ENCODE measurements at places on chromosomes 3 and 15. TPM values are rescaled to one million over a fixed set of nuclear protein-coding genes. Genes with fewer than 3 reads are reported as not detected.

ZNF501 gene
- total RNA-seq = 7.2 TPM

ATP10A gene
- total RNA-seq = 32.9 TPM

SLC9A9 gene
- total RNA-seq = 8.3 TPM

- H3K27me3 ChIP-seq = no peaks in the 10 kb centered on the region
- peaks cover 2% of the 10 kb centered on the region for H3K4me1 ChIP-seq
- H3K4me3 ChIP-seq = no peak overlapping the region
- no peak overlapping the region for H3K27ac ChIP-seq
- no peaks in the 10 kb centered on the region for H3K36me3 ChIP-seq
These were observed 29.2 kb downstream of the XXYLT1 start for GRCh38 chr3:195241592-195242355.

GRCh38 chr3:174243171-174243570 is 616.0 kb upstream of the NAALADL2 start:
- H3K36me3 ChIP-seq = no peaks in the 10 kb centered on the region
- no peak overlapping the region for H3K4me3 ChIP-seq
- H3K4me1 ChIP-seq = peaks cover 9% of the 10 kb centered on the region
- peak; percentile 60 for DNase-seq
- peak overlapping the region; percentile 42 for H3K27ac ChIP-seq
